ENCODE measurements at places on chromosomes 2 and 18.

- no peak for DNase-seq
Observed at GRCh38 chr18:44175891-44176290, 504.8 kb upstream of the SETBP1 start.

DNA sequence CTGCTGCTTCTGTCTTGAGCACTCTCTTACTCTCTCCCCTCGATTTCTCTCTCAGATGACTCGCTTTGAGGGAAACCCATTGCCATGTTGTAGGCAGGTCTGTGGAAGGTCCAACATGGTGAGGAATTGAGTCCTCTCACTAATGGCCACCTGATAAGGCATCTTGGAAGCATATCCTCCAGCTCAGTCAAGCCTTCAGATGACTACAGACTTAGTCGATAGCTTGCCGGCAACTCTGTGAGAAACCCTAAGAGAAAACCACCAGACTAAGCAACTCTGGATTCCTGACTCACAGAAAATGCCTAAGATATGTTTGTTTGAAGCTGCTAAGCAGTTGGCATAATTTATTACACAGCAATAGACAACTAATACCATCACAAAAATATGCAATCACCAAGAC, 51.2 kb downstream of the WDR75 start:
- no peak for DNase-seq

DNA sequence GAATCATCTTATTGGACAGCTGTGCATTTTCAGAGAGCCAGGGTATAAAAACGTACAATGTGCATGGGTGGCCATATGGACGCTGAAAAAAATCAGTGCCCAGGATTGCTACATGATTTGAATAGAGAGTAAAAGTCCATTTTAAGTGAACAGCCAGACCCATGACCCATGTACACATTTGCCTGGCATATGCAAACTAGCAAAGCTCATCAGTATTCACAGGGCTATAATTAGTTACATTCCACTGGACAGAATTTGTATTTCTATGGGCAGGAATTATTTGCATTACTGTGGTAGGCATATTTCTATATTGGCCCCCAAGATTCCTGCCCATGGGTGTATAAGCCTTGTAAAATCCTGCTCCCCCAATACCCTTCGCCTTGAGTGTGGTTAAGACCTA, 78.8 kb downstream of the PTH2R start:
- no peak for DNase-seq

DNA sequence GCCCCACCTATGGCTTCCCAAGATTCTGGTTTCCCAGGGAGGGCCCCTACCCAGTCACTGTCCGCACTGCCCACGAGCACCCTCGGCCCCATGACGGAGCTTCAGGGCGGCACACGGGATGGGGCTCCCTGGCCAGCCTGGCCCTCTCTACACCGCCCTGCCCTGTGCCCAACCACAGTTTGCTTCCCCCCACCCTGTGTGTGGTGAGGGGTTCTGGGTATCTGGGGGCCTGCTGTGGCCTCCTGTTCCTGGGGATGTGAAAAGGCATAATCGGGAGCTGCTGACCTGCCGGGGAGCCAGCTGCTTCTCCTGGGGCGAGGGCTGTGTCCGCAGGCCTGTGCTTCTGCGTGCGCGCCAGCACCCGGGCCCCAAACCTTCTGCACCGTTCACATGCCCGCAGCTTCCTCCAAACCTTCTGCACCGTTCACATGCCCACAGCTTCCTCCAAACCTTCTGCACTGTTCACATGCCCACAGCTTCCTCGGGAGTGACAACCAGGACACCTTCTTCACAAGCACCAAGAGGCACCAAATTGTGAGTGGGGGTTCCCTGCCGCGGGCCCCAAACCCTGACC, 12.4 kb downstream of the ANO7 start:
- DNase-seq: no peak

GRCh38 chr2:224885836-224886547, 156.3 kb downstream of the DOCK10 start:
- no peak for DNase-seq

GRCh38 chr18:7273301-7273921, 42.5 kb downstream of the LRRC30 start:
- DNase-seq: no peak

- DNase-seq: no peak
Observed at GRCh38 chr2:162435676-162436075, 91.7 kb downstream of the GCA start.

DNA sequence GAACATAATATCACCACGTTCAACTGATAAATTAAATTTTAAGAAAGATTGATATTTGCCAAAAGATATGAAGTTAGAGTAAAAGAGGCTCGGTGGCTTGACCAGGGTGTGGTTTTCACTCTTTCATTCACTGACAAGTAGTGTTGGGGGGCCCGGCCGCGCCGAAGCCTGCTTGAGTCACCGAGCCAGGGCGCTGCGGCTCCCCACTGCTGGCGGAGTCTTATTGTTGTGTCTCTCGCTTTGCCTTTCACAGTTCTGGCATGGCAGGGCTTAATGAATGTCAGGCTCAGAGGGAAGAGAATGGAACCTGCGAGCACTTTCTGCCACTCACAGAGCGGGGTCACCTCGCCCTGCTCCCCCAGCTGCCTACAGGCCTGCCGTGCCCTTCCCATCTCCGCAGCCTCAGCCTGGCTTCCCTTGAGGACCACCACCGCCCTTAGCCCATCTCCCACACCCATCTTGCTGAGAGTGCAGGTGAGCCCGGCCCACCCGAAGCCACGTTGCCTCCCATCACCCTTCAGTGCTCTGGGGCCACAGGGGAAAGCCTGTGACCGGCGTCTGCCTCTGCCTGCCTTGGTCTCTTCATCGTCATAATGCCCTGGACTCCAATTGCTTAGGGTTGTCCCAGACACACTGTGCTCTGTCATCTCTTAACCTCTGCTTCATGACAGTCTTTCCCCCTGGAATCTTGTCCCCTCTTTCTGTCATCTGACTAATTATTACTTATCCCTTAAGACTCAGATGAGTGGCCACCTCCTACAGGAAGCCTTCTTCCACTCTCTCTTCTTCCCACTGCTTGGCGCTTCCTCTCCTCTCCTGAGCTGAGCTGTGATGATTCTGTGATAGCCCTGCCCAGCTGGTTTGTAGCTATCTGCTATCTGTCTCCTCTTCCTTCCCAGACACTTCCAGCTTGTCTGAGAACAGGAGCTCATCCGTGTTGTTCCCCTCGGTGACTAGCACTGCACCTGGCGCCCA, 142.5 kb downstream of the FAM210A start:
- no peak for DNase-seq

- DNase-seq: no peak
Observed at GRCh38 chr2:224658780-224659405, 57.3 kb downstream of the CCDC195 start.

- no peak for DNase-seq
Observed at GRCh38 chr2:187438455-187438854, 9.6 kb downstream of the CALCRL start.

GRCh38 chr2:26284132-26284531, 39.4 kb downstream of the HADHB start:
- DNase-seq: no peak

DNA sequence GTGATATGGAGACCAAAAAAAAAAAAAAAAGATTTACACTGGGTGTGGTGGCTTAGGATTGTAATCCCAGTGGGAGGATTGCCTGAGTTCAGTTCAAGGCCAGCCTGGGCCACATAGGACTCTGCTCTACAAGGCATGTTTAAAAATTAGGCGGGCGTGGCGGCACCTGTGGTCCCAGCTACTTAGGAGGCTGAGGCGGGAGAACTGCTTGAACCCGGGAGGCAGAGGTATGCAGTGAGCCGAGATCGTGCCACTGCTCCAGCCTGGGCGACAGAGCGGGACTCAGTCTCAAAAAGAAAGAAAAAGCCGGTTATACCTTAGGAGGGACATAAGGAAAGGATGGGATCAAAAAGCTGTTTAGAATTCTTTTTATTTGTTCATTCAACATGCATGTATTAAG, 707 bp upstream of the SPDYA start:
- DNase-seq: no peak

- no peak for DNase-seq
Observed at GRCh38 chr2:22942441-22942840, 442.5 kb upstream of the KLHL29 start.

DNA sequence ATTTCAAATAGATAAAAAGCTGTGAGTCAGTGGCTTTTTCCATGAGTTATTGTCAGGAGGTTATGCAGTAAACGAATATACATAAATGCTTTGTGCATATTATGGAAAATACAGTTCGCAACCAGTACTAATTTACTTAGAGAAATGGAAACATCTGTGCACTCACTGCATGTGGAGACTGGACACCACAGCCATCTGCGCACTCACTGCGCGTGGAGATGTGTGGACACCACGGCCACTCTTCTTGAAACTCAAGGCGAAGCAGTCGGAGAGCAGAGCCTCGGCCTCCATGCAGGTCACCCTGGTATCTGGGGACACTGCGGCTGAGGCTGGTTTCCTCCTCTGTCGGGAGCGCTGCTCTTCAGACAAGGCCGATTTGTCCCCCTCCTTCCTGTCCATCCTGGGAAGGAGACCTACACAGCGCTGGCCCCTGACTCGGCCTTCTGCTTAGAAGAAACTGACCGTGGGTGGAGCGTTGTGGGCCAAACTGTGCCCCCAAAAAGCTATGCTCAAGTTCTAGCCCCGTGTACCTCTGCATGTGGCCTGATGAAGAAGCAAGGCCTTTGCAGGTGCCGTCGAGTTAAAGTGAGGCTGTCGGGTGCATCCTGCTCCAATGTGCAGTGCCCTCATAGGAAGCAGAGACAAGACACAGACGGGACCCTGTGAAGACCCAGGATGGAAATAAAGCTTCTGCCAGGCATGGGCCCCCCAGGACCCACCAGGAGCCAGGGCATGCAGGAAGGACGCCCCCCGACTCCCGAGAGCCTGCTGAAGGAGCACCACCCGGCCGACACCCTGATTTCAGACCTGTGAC, 88.0 kb downstream of the TPO start:
- no peak for DNase-seq

DNA sequence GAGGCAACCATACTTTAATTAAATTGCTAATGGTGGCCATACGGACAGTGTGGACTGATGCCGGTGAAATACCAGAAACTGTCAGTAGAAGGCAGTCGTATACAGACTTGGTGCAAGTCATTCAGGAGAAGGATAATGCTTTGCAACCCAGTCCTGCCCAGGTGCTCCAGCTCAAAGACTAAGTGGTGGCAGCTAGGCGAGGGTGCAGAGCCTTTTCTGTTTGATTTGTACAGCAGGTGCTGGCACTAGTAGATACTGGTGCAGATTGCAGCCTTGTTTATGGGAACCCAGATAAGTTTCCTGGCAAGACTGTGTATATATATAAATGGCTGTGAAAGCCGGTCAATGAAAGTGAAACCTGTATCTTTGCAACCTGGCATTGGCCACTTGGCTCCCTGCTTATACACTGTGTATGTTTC, 208.3 kb upstream of the SYT4 start:
- no peak for DNase-seq

- no peak for DNase-seq
Observed at GRCh38 chr2:11963966-11964365, 217.5 kb downstream of the LPIN1 start.

DNA sequence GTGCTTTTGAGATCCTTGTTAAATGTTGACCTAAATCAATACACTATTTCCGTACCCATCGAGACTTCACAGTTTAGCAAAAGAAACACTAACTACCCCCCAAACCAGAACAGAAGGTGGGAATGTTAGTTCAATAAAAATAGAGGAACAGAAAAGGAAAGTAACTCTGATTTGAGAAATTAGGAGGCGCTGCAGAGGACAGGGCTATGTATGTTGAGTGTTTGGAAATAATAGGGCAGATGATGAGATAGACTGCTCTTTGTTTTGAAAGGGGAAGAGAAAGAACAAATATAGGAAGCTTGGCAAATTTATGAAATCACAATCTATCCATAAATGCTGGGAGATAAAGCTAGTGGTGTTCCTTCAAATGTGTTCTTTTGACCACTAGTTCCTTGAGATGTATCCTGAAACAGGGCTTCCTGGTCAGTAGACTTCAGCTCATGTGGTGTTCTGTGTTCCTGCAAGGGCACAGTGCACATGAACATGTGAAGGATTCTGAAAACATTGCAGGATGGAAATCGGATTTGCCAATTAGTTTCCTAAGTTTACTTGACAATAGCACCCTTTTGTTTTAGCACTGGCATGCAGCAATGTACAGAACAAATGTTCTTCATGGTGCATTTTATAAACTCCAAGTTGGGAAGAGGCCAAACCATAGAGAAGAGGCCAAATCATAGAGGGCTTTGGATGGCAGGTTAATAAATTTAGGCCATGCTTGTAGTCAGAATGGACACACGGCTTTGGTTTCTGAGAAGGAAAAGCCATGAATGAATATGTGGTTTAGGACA, 39.8 kb downstream of the RHBDD1 start:
- DNase-seq: no peak

GRCh38 chr2:219220652-219221402, 2.1 kb upstream of the ABCB6 start:
- no peak for DNase-seq

DNA sequence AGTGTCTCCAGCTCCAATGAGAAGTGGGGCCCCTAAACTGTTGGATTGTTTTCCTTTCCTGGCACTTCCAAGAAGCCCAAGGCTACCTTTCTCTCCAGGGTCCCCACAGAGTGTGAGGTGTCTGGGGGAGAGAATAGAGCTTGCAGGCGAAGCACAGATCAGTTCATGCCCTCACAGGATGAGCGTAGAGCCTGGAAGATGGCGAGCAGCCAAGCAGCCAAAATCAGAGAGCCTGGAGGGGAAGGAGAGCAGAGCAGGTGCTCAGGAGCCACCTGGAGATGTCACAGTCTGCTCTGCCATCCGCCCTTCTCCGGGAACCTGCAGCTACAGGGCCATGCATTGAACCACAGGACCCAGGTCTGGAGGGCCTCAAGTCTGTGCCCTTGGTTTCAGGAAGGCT, 54.7 kb upstream of the TCF7L1 start:
- DNase-seq: no peak

GRCh38 chr2:217713395-217714286, 289.2 kb downstream of the TNS1 start:
- DNase-seq: peak; percentile 36

DNA sequence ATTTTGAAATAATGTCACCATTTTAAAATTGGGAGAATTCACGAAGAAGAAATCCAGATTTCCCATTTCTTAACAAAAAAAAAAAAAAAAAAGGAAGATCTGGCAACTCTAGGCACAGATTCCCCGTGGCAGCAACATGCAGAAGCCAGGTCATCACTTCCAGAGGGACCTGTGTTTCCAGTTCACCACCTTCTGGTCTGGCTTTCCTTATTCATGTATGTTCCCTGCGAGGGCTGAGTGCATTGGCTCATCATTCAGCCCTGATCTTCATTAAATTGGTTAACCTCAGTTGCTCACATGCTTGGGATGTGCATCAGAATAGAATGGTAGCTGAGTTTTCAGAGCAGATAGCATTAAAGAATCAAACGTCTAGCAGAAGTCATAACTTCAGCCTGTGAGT, 25.0 kb upstream of the MAP3K20 start:
- DNase-seq: no peak

Data from stimulated activated CD8-positive, alpha-beta memory T cell treated with anti-CD3 and anti-CD28 coated beads, Interleukin-12 subunit alpha, Interleukin-12 subunit beta, amount 100 ng/mL, for 4 hours (primary cell).